ENCODE measurements at places on chromosomes 5 and 9. TPM values are rescaled to one million over a fixed set of nuclear protein-coding genes. Genes with fewer than 3 reads are reported as not detected.
A peak's percentile ranks its signal among the peaks of the same experiment; 100 is the strongest.

Gene SOHLH1
- total RNA-seq = not detected

Gene PRUNE2
- 8.3 TPM for total RNA-seq

Gene ECM2
- not detected for total RNA-seq

Gene C5orf47
- total RNA-seq = not detected

- no peak for DNase-seq
Observed at GRCh38 chr5:124480022-124480421, 266.4 kb downstream of the ZNF608 start.

DNA sequence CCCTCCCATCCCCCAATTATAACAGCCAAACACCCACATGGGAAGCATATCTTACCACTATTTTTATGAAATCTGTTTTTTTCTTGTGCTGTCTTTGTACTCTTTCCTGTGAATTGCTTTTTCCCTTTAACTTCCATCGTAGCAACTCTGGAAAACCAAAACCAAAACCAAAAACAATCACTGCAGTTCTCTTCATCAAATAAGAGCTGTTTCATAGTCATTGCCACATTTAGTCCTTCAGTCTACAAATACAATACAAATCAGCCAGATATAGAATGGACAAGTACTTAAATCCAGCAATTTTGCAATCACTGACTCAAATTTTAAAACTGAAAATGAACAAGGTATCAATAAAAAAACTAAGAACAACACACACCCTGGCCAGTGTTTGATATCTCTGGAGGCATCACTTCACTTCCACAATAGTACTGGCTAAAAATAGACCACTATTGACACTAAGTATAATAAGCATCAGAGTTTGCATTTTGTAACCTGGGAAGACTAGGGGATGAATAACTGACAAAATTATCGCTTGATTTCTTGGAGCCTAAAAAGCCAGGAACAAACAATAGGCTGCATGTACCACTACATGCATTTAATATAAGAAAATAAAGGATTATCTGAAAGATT lies 5.4 kb downstream of the PUM3 start:
- DNase-seq = peak; percentile 55

DNA sequence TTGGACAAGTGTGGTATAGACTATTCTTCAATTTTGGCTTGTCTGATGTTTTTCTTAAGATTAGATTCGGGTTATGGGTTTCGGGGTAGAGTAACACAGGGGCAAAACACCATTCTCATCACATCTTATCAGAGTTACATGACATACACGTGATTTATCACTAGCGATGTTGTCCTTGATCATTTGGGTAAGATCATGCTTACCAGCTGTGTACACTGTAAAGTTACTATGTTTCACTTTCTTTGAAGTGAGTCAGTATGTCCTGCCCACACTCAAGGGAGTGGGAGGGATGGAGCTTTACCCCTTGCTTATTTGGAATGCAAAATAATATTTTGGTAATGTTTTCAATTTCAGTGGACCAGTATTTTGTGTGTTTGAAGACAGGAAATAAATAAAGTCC lies 101.8 kb upstream of the TAF11L2 start:
- no peak for DNase-seq

- peak; percentile 91 for DNase-seq
Observed at GRCh38 chr9:137305060-137305797, 3.2 kb upstream of the NRARP start.

- no peak for DNase-seq
Observed at GRCh38 chr5:145951071-145951470, 14.7 kb downstream of the SH3RF2 start.

- peak; percentile 62 for DNase-seq
Observed at GRCh38 chr9:26260238-26260637, 582.0 kb upstream of the TUSC1 start.

- DNase-seq = no peak
Observed at GRCh38 chr5:93099902-93100347, 481.1 kb downstream of the NR2F1-AS1 start.

Measured in endothelial cell of umbilical vein (primary cell).